ENCODE measurements at places on chromosomes 1 and 21.

DNA sequence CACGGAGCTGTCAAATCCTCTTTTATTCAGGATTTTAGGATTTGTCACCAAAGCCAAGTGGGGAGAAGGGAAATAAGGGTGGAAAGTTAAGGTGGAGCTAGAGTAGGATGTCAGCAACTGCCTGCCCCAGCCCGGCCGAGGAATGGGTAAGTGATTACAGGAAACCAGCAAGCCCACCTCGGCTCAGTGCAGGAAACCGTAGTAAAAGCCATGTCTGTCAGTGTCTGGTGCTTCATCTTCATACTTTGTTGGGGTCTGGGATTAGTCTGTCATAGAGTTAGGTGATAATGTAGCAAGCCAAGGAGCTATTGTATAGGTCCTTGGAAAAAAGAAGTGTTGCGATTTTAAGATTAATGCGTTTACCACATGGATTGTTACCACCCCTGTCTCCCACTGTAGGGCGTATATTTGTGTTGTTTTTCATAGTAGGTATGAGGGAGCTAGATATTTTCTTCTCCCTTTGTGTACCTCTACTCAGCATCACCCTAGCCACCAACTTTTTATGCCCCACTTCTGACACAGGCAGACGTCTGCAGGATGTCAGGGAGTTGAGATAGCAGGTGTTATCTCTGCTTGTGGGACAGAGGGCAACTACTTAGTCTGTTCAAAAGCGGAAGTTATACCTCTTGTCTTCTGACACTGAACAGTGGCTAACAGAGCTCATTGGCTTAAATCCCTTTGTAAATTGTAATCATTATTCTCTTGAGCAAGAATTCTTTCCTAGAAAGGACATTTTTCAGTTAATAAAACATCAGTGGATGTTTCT, 253.7 kb downstream of the HHAT start:
- DNase-seq = no peak

GRCh38 chr1:216907100-216907499, 183.9 kb upstream of the ESRRG start:
- no peak for DNase-seq

GRCh38 chr1:198259333-198260074, 102.7 kb downstream of the NEK7 start:
- no peak for DNase-seq

DNA sequence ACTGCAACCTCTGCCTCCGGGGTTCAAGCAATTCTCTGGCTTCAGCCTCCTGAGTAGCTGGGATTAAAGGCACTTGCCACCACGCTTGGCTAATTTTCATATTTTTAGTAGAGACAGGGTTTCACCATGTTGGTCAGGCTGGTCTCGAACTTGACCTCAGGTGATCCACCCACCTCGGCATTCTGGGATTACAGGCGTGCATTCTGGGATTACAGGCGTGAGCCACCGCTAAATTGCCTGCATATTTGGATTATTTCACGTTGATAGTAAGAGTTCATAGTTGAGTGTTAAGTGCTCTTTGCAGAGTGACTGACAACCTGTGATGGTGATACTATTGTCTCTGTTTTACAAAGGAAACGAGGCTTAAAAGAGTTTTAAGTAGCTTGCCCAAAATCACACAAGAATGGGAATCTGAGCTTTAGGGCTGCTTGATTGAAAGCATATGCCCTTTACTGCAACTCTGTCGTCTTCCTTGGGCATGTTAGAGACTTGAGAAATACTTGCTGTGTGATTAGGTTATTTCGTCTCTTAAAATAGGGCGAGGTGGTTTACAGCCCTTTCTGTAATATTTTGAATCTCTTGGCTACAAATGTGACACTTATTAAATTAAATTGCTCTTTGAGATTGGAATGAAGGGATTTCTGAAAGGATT, 12.4 kb downstream of the CDC42 start:
- DNase-seq = no peak

DNA sequence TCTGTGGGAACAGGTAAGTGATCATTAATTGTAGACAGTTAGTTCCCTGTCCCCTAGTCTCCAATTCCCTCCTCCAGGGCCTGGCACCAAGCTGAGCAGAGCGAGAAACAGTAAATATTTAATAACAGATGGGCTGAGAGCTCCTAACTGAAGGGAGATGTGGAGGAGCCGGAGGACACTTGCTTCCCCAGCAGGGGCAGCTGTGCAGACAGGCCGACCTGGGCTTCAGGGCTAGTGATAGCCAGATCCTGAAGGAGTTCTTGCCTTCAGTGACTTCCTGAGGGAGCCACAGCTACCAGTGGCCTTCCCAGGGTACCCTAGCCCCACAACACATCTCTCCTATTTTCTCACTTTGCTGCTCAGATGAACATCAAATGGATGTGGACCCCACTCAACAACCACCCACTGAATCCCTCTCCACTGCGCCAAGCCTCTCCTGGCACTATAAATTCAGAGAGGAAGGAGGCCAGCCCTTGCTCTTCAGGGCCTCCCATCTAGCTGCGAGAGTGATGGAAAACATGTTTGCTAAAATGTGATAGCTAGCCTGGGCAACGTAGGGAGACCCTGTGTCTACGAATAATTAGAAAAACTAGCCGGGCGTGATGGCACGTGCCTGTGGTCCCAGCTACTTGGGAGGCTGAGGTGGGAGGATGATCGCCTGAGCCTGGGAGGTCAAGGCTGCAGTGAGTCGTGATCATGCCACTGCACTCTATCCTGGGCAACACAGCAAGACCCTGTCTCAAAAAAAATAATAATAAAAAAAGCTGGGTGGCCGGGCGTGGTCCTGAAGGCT, 26.9 kb upstream of the SYNC start:
- DNase-seq = no peak

GRCh38 chr1:47871799-47872353, 125.3 kb downstream of the TRABD2B start:
- DNase-seq = no peak

- DNase-seq = no peak
These were observed 102.4 kb upstream of the ZNF281 start for GRCh38 chr1:200512191-200512590.

DNA sequence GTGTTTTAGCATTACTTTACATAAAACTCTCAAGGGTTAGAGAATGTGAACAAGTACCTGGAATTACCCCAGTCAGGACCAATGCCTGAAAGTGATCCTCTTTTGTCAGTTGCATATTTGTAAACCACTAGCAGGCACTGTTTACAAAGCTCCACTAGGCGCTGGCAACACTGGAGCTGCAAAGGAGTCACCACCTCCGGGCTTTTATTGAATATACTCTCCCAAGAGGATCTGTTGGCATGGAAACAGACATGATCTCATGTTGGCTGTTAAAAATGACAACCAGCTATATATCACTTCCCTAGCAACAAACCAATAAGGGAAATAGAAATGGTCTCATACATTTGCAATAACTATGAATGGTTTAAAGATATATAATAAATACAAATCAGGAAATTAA, 116.0 kb downstream of the TTLL7 start:
- DNase-seq = no peak

DNA sequence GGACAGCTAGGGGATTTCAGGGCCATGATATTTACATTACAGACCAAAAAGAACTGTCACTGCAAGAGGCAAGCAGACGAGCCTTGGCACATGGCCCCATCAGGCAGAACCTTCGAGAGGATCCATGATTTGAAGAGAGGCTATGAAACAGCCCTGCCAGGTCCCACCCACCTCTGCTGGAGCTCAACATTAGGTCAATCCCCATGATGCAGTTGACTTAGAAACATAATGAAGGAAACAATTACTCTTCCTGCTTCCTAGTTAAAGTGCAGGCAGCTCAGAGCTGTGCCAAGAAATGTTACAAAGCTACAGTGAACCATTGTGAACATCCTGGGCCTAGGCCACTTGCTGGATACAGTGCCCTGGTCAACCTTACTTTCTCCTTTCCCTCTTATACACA, 41.7 kb upstream of the PTCH2 start:
- DNase-seq = no peak

DNA sequence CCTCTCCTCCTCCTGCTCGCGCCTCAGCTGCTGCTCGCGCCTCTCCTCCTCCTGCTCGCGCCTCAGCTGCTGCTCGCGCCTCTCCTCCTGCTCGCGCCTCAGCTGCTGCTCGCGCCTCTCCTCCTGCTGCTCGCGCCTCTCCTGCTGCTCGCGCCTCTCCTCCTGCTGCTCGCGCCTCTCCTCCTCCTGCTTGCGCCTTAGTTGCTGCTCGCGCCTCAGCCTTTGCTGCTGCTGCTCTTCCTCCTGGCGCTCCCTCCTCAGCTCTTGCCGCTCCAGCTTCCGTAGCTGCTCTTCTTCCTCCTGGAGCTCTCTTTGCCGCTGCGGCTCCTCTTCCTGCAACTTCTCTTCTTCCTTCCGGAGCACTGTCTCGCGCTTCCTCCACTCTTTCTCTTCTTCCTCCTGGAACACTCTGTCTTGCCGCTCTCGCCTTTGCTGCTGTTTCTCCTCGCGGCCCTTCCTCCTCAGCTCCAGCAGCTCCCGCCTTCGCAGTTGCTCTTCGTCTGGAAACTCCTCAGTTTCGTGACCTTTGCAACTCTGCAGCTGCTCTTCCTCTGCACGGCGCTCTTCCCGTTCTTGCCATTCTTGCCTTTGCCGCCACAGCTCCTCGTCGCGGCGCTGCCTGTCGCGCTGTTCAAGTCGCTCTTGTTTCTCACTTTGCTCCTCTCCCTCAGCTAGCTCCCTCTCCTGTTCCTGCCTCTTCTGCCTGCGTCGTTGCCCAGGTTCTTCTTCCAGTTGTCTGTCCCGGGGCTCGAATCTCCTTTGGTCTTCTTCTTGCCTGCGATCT, 3.0 kb downstream of the TCHH start:
- no peak for DNase-seq

GRCh38 chr1:226149806-226150205, 36.7 kb downstream of the ACBD3 start:
- DNase-seq = no peak

- DNase-seq = peak; percentile 87
These were observed 20.5 kb downstream of the PLA2G4A start for GRCh38 chr1:186849271-186849671.

- DNase-seq = no peak
These were observed 2.4 kb downstream of the NECAP2 start for GRCh38 chr1:16442941-16443340.

All from SIG-M5 (cell line).